CMK (cell line): ENCODE measurements at places on chromosomes 3 and 15.

- no peak for DNase-seq
These were observed 17.3 kb downstream of the CHST14 start for GRCh38 chr15:40487816-40488682.

DNA sequence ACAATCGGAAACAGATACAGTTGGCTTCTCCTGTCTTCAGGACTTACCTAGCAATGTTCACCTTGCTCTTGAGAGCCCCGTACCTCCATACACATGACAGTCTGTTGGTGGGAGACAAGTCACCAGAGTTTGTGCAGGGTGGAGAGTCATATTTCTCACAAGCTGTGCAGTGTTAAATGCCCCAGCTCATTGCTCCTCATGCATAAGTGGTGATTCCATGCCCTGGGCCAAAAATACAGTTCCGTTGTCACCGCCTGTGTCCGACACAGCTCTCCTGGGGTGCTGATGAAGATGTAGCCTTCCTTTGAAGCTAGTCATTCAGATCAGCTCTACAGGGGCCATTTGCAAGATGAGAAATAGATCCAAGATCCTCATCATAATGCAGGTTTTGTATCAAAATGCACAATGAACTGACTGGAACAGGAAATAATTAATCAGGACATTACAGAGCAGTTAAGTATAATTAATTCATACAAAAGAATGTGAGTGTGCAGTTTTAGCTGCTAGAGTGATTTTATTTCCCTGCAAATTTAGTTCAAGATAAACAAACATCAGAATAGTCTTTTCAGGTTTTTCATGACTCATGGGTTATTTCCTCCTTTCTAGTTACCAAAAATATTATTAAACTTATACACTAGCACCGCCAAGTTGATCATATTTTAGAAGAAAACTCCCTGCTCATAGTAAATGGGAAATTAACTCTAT, 66.5 kb downstream of the CD47 start:
- no peak for DNase-seq

GRCh38 chr15:27847775-27848710, 251.1 kb downstream of the OCA2 start:
- DNase-seq = no peak

DNA sequence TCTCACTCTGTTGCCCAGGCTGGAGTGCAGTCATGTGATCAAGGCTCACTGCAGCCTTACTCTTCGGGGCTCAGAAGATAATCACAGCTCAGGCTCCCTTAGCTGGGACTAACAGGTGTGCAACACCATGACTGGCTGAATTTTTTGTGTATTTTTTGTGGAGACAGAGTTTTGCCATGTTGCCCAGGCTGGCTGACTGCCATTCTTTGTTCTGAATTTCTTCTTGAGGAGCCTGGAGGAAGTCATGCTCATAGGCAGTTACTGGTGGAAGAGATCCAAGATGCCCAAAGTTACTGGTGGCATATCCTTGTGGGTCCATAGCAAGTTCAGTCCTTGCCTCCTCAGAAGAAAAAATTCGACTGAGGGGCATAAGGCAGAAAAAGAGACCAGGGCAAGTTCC, 16.6 kb upstream of the UBP1 start:
- DNase-seq = no peak

GRCh38 chr3:140031170-140031569, 96.2 kb downstream of the CLSTN2 start:
- DNase-seq = no peak

DNA sequence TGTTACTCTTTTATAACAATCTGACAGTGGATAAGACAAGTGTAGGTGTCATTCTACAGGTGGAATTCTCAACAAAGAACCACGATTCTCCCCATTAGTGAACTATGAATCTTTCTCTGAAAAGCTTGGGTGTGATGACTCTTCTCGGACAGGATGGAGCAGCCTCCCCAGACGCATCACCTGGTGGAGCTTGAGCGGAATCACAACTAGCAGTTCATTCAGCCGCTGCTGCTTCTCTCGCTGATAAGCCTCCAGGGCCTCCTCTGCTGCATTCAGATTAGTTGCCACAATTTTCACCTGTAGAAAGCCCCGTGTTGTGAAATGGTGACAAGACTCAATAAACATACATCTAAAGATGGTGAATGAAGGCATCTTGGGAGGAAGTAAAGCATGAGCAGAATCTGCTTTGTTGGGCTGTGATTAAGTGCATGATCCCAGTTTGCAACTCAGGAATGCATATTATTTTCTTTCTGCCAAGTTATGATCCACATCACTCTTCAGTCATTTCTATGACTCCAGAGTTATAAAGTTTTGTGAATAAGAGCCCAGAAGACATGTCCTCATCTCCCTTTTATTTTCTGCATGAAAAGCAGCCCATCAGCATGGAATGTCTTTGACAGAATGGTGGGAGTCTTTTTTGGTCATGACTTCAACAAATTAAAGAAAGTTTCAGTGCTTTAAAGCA, 93.6 kb downstream of the BOC start:
- DNase-seq = no peak

- no peak for DNase-seq
These were observed 47.8 kb downstream of the FNDC3B start for GRCh38 chr3:172087198-172087597.
